ENCODE measurements at places on chromosomes 5 and 9.

- DNase-seq, result no peak
Observed at GRCh38 chr9:129374231-129374630, 196.2 kb upstream of the IER5L start.

DNA sequence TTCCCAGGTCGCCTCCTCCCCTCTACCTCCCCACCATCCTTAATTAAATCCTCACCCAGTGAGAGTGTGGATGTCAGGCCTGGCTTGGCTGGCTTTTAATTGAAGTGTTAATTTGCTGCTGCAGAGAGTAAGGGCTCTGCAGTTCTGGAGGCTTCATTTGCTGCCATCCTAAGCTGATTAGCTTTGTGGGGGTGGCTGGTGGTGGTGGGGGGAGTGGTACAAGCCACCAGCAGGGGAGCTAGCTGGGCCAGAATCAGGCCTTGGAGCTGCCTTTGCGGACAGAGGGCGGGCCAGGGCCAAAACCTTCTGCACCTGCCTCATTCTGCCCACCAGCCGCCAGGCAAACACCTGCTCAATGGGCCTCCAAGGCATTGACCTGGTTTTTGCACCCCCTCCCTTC is 26.8 kb upstream of the TIFAB start:
- DNase-seq, result no peak

DNA sequence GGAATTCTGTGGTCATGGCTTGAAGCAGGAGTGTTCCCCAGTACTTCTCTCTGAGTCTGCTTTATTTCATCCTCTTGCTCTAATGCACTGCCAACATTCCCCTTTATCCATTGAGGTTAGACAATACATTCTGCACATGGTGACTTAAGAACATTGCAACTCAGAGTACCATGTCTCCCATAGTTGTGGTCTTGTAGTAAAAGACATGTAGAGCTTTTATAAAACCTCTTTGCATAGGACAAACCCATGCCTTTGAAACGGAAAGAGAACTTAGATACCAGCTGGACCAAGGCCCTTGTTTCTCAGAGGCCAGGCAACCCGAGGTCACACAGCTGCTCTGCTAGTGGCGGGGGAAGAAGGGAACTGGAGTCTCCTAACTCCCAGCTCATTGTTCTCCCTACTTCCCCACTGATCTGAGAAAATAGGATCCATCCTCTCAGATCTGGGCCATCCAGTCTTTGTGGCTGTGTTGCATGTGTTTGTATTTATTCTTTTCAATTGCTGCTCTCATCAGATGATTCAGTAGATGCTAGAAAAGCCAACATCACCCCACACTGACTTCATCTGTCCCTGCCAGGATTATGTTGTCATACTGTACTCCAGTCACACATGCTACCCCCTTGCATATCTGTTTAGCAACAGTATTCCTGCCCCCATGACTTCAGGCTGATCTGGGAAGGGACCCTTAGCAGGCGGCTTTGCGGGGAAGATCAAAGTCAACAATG is 236.9 kb downstream of the SAXO1 start:
- DNase-seq, result no peak

GRCh38 chr9:70557661-70558369 is 143.4 kb upstream of the KLF9 start:
- no peak for DNase-seq

DNA sequence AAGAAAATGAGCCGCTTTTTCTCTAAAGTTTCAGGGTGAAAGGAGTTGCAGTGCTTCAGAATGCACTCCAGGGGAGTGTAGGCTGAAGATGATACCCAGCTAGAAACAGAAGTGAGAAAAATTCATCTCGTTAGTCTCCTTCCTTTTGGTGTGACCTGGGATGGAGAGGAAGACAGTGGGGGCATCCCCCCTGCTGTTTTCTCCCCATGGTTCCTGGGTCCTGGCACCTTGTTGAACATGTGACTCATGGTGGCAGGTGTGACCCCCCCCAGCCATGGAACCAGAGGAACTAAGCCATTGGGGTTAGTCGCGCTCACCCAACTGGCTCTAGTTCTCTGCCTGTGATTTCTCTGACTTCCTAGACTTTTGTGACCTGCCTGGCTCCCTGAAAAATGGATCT is 424.6 kb downstream of the CSNK1G3 start:
- no peak for DNase-seq

- no peak for DNase-seq
Observed at GRCh38 chr5:14174230-14174636, 31.1 kb downstream of the TRIO start.

DNA sequence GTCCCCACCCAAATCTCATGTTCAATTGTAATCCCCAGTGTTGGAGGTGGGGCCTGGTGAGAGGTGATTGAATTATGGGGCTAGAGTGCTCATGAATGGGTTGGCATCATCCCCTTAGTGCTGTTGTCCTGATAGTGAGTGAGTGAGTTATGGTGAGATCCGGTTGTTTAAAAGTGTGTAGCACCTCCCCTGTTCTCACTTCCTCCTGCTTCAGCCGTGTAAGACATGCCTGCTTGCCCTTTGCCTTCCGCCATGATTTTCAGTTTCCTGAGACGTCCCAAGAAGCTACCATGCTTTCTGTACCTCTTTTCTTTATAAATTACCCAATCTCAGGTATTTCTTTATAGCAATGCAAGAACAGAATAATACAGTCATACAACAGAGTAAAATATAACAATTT is 742 bp upstream of the LECT2 start:
- no peak for DNase-seq

GRCh38 chr5:56281489-56282165 is 48.5 kb upstream of the ANKRD55 start:
- no peak for DNase-seq

- DNase-seq, result no peak
Observed at GRCh38 chr9:126000256-126000655, 253.1 kb downstream of the PBX3 start.

GRCh38 chr5:109053995-109054417 is 306.3 kb downstream of the FER start:
- DNase-seq, result no peak

GRCh38 chr9:112783551-112783954 is 33.0 kb downstream of the SNX30 start:
- DNase-seq, result no peak

DNA sequence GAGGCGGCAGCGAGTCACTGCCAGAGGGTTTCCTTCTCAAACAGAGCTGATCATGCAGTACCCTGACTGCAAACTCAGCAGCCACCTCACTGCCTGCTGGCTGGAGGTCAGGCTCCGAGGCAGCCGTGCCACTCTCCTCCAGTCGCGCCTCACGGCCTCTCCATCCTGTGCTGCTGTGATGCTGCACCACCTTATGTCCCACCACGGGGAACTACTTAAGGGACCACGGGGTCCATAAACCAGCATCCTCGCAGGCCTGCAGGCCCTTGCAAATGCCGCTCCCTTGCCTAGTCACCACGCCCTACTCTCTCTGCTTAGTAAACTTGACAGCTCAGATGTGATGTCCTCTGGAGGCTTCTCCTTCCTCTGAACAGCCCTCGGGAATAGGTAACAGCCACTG is 99.2 kb downstream of the CRB2 start:
- DNase-seq, result no peak

- no peak for DNase-seq
Observed at GRCh38 chr5:107293541-107294210, 377.1 kb downstream of the EFNA5 start.

GRCh38 chr5:42487821-42488220 is 64.6 kb downstream of the GHR start:
- no peak for DNase-seq

GRCh38 chr5:19739671-19740070 is 248.3 kb downstream of the CDH18 start:
- DNase-seq, result no peak

GRCh38 chr5:3602785-3603502 is 7.3 kb downstream of the IRX1 start:
- no peak for DNase-seq

- no peak for DNase-seq
Observed at GRCh38 chr5:164361986-164362385, 856.6 kb downstream of the MAT2B start.

DNA sequence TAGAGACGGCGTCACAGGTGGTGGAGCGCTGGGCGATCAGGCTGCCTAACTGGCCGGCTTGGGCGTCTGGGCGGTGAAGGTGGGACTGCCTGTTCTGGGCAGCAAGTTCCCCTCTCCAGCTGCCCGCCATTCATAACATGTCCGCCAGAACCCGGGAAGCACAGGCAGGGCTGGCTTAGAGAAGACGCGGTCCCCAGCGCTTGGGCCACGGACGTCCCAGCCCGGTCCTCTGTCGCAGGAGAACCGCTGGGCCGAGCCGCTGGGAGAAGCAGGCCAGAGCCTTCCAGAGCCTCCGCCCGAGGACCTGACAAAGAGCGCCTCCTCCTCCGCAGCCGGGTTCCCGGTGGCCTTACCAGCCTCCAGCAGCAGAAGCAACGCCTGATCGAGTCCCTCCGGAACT is 15.2 kb upstream of the HAND1 start:
- no peak for DNase-seq

GRCh38 chr5:5539590-5539989 is 117.1 kb downstream of the ICE1 start:
- DNase-seq, result no peak

GRCh38 chr9:77495834-77496671 is 152.1 kb downstream of the GNA14 start:
- no peak for DNase-seq

GRCh38 chr5:169590602-169591001 is 7.0 kb downstream of the SPDL1 start:
- DNase-seq, result no peak

DNA sequence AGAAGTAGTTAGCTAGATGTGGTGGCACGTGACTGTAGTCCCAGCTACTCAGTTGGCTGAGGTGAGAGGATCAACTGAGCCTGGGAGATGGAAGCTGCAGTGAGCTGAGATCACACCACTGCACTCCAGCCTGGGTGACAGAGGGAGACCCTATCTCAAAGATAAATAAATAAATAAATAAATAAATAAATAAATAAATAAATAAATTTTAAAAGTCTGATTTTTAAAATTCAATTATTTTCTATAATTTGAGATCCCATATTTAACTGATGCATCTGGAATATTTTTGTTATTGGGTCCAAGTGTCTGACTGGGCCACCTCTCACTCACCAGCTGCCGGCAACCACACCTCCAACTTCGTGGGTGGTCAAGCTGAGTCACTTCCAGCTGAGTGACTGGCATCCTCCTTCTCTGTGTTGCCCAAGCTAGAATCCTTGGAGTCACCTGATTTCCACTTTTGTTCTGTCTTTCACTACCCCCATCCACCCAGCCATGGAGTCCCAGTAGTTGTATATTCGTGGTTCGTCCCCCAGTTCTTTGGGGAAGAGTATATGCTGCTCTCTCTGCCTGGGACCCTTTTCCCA is 70.9 kb downstream of the EGFLAM start:
- DNase-seq, result no peak

DNA sequence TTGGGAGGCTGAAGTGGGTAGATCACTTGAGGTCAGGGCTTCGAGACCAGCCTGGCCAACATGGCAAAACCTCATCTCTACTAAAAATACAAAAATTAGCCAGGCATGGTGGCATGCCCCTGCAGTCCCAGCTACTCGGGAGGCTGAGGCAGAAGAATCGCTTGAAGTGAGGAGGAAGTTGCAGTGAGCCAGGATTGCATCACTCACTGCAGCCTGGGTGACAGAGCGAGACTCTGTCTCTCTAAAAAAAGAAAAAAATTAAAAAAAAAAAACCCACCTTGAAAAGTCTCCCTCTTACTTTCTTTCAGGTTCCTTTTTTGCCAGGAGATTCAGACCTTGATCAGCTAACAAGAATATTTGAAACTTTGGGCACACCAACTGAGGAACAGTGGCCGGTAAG is 34.2 kb downstream of the CDK7 start:
- no peak for DNase-seq

GRCh38 chr5:176388444-176389134 is at the start of the genes HIGD2A and NOP16:
HIGD2A (plus strand) TSS chr5:176388751; CDS start chr5:176388820, 69 bp downstream.
NOP16 (minus strand) TSS chr5:176388598; CDS start chr5:176388539, 59 bp downstream.
- peak; percentile 98 for DNase-seq

DNA sequence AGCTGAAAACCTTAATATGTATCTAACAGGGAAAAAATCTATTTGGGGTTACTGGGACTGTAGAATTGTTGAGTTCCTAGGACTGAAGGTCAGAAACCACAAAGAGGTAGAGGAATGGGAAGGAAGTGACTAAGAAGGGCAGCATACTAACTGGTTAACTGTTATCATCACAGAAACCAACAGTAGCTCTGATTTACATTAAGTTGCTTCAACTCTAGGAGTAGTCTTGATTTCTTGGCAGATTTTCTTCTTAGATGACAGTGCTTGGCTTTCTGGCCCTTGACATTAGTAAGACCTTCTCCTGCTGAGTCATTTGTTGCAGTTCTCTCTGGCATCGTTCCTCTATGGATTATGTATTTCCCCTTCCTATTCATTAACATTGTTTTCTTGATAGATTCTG is 116.1 kb upstream of the RASA1 start:
- no peak for DNase-seq

DNA sequence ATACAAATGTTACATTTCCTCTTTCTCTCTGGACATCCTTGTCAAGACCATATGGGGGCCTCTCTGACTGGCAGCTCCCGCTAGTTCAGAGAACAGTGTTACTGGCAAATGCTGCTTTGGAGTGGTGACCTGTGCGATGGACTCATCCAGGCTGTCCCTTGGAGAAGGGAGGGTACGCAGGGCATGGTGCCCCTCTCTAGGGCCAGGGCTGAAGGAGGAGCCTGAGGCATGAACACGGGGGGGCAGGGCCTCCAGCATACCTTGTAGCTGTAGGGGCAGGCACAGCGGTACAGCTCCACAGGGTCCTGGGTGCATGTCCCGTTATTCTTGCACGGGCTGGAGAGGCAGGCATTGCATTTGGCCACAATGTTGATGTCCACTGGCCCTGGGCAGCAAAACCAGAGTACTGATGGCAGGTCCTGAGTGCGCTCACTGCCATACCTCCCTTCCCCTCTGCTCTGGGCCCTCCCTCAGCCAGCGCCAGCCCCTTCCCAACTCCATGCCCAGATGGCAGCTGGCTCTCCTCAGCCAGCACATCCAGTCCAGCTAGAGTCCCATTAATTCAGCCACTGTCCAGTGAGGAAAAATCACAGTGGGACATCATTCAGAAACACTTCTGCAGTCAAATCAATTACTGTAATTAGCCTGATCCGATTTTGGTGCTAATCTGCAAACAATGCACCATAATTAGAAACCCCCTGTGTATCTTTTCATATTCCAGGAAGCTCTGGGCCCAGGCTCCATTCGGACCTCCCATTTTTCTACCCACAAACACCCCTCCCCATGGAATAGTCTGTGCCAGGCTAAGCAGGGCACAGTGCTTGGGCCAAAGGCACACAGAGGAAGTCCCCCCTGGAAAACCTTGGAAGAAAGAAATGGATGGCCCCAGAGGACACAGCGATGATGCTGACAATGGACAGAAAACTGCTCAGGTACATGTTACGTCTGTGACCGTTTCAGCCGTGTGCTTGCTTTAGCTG is 128.8 kb upstream of the PANK3 start:
- DNase-seq, result no peak

GRCh38 chr5:4295663-4296339 is 700.2 kb downstream of the IRX1 start:
- no peak for DNase-seq

GRCh38 chr9:74804018-74804385 is 83.7 kb downstream of the TRPM6 start:
- no peak for DNase-seq

- DNase-seq, result no peak
Observed at GRCh38 chr9:99226054-99226453, 4.0 kb downstream of the SEC61B start.

GRCh38 chr9:5832071-5832537 is 813 bp downstream of the ERMP1 start:
- DNase-seq, result no peak

- no peak for DNase-seq
Observed at GRCh38 chr5:123285122-123286023, 137.8 kb downstream of the CEP120 start.

- no peak for DNase-seq
Observed at GRCh38 chr9:88396836-88397577, 8.8 kb downstream of the SPIN1 start.
